ENCODE measurements at places on chromosomes 1 and 21.

DNA sequence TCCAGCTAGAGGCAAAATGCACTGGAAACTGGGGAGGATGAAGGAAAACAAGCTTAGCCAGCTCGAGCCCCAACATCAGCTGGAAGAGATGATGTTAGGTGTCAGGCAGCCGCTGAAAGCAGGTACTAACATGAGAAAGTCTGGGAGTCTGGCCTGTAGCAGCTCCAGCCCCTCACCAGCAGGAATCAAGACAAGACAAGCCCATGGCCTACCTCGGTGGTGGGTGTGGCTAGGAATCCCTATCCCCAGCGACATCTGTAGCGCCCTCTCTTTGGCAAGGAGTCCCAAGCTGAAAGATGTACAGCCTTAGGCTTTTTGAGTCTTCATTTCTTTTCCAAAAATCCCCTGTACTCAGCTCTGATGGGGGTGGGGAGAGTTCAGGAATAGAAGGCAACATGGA, 2.6 kb downstream of the DLGAP3 start:
- no peak for DNase-seq

DNA sequence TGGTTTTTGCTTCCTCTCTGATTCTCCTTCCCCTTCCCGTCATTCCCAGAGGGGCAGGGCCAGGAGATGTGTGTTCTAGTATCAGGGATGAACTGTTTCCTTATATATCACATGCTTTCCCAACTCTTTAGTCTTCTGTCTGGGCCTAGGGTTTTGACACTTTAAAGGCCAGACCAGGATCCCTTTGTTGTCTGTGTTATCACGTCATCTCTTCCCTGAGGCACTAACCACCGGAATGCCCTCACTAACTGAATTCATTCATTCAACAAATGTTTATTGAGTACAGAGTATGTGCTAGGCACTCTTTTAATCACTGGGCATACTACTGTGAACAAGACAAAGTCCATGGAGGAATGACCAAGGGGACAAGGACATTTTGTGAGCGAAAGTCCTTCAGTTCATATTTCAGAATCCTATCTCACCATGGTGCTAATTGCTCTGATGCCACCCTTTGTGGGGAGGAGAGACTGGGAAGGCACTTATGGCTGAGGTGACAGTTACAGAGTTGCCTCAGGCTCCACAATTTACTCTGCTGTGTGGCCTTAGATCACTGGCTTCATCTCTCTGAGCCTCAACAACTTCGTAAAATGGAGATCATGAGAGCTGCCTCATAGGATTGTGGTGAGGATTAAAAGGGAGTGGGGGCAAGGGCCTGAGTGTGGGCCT, 12.0 kb upstream of the ZNF362 start:
- DNase-seq: no peak

GRCh38 chr1:165829888-165830287, 2.5 kb downstream of the UCK2 start:
- no peak for DNase-seq

GRCh38 chr1:99751877-99752504, 14.4 kb downstream of the FRRS1 start:
- DNase-seq: no peak

DNA sequence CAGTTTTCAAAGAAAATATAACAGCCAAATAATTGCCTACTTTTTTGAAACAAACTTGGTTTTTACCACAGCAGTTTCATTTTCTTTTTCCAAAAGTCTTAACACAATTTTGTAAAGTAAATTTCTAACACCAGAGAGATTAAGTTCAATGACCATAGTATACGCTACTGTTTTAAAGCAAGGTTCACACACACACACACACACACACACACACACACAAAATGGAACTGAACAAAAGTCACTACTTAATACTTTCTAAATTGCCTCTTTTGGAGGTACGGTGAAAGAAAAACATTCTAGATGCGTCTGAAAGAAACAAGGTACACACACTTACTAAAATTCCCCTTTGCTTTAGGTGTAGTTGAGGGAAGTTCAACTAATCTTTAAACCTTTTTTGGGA, 30.1 kb downstream of the C21orf91 start:
- DNase-seq: no peak

- no peak for DNase-seq
Observed at GRCh38 chr1:160082487-160082886, 1.1 kb downstream of the KCNJ9 start.

DNA sequence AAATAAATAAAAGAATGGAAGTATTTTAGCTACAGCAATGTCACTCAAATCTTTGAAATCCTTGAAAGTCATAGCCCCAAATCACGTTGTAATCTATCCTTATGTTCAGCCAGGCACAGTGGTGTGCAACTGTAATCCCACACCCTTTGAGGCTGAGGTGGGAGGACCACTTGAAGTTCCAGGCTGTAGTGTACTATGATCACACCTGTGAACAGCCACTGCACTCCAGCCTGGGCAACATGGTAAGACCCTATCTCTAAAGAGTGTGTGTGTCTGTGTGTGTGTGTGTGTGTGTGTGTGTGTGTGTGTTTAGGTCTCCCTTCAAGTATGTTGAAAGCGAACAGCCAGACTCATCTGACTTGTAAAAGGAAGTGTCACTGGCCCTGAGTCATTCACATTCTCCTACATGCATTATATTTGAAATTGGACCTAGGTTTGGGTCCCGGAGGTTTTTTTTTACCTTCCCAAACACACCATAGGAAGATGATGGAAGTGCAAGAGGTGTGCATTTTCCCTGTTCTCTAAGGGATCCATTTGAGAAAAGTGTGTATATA, 50.1 kb downstream of the ZNF281 start:
- DNase-seq: no peak

- DNase-seq: peak; percentile 67
Observed at GRCh38 chr1:40774266-40774998, 9.2 kb upstream of the KCNQ4 start.
